ENCODE measurements at places on chromosomes 13 and 19.

DNA sequence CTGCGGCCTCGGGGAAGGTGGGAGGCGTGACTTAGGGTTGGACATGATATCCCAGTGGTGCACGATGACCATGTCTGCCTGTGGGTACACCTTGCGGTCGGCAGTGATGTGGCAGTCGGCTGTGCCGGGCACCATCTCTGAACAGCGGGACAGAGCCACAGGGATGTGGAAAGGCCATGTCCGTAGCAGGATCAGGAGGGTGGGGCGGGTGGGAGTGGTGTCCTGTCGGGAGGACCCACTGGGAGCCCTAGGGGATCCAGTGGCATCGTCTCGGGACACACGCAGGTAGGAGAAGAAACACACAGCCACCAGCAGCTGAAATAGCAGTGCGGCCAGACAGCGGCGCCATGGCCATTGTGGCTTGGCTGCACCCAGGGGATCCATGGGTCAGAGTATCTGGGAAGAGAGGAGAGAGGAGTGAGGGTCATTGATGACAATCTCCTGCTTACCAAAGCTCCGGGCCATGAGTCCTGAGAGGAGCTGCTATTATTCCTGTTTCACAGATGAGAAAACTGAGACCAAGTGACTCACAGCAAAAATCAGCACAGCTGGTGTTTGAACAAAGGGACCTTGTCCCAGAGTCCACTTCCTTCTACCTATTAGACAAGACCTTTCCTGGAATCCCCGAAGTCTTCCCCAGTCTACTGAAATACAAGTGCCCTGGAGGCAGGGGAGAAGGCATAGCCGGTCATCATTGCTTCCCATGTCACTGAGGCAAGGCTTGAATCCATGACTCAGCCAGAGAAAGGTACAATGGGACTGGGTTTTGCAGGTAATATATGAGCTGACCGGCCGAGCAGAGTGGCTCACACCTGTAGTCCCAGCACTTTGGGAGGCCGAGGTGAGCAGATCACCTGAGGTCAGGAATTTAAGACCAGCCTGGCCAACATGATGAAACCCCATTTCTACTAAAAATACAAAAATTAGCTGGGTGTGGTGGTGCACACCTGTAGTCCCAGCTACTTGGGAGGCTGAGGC lies 5.2 kb upstream of the FUT6 start:
- no peak for DNase-seq

DNA sequence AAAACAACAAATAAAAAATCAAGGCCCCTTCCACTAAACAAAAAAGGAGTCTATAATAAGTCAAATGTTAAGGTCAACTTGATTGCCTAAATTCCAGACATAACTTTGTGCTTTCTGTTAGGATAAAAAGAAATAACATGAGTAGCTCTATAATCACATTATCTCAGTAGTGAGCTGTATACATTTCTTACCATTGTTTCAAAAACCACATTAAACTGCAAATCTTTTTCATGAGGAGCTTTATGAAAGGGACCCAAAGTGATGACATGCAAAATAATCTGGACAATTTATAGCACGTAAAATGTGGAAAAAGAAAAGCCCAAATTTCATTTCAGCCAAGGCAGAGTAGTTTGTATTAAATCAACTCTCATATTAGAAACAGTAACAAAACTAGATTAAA lies 269.2 kb downstream of the KLF12 start:
- DNase-seq, result no peak

DNA sequence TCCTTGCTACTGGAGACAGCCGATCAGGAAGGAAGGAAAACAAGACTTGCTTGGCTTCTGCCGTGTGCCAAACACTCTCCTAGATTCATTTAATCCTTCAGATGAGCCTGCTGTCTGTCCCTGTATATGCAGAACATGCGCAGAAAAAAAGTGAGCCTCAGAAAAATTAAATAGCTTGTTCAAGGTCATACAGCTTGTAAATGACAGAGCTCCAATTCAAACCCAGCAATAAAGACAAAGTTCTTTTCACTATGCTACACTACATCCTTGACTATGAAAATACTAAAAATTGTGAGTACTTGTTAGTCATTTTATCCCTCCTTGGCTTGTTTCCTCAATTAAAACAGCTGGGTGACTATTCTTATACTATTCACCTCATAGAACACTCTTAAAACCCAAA lies 121.4 kb downstream of the KCNRG start:
- DNase-seq, result no peak

DNA sequence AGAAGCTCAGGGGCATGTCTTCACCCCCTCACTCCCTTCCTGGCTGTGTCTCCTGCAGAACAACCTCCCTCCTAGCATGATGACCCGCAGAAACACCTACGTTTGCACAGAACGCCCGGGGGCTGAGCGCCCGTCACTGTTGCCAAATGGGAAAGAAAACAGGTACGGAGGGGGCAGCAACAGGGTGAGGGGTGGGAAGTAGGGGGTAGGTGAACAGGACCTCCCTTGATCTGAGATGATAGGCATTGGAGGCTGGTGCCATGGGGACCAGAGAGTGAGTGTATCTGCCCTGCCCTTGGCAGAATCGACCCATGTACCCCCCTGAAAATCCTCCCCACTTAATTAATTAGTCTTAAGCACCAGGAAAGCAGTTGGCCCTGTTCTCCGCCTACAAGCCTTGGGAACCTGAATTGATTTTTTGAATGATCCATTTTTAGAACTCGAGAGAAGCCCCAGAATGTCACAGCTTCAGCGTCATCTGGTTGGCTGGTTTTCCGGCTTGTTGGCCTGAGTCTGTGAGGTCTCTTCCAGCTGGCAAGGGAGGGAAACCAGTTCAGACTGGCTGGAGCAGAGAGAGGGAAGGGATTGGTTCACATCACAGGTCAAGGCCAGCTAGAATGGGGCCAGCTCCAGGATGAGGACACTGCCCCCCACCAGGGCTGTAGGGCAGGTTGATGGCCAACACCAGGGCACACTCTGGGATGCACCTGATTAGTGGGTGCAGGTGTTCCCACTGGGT lies 28.2 kb downstream of the CKM start:
- no peak for DNase-seq

GRCh38 chr13:50955798-50956197 lies 46.2 kb downstream of the RNASEH2B start:
- DNase-seq, result no peak

DNA sequence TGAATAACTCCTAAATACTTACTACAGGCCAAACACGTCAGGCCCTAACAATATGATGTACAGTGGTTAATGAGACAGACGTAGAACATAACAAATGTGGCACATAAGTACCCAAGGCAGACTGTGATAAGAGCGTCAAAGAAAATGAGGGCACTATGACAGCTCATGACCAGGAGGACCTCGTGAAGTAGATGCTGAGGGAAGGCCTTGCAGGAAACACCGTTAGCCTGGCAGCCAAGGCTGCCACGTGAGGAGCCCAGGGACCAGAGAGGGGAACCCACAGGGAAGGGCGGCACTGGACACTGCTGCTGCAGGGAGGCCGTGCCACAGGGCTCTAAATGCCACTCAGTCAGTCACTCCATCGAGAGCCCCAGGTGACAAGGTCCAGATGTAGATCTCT lies 5.7 kb downstream of the TUBGCP3 start:
- DNase-seq, result peak; percentile 38

DNA sequence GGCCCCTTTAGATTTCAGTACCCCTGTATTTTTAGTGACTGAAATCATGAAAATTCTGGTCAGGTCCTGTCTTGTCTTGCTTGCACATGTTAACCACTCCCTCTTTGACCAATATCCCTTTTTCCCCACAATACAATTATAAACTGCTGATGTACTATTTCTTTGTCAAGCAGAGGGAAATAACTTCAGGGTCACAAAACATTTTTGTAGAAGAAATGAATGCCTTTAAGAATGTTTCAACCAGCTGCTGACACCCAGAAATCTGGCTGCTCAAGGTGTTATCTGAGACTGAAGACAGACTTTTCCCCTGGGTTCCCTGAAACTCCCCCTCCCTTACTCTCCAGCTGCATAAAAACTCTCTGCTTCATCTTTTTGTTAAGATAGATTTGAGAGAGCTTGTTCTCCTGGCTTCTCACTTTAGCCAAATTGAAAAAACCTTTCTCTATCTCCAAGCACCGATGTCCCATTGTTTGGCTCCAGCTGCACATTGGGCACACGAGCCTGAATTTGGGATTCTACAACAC lies 18.4 kb upstream of the ACOD1 start:
- DNase-seq, result no peak

- no peak for DNase-seq
Measured at GRCh38 chr13:40259899-40260298, 406.5 kb downstream of the FOXO1 start.

DNA sequence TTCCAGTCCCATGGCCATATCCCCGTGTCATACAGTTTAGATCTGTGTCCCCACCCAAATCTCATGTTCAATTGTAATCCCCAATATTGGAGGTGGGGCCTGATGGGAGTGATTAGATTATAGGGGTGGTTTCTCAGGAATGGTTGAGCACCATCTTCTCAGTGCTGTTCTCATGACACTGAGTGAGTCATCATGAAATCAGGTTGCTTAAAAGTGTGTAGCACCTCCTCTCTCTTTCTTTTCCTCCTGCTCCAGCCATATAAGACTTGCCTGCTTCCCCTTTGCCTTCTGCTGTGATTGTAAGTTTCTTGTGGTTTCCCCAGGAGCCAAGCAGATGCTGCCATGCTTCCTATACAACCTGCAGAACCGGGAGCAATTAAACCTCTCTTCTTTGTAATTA lies 197.8 kb downstream of the NALCN start:
- no peak for DNase-seq

GRCh38 chr13:66040506-66040905 lies 1189.6 kb downstream of the PCDH9 start:
- DNase-seq, result no peak

DNA sequence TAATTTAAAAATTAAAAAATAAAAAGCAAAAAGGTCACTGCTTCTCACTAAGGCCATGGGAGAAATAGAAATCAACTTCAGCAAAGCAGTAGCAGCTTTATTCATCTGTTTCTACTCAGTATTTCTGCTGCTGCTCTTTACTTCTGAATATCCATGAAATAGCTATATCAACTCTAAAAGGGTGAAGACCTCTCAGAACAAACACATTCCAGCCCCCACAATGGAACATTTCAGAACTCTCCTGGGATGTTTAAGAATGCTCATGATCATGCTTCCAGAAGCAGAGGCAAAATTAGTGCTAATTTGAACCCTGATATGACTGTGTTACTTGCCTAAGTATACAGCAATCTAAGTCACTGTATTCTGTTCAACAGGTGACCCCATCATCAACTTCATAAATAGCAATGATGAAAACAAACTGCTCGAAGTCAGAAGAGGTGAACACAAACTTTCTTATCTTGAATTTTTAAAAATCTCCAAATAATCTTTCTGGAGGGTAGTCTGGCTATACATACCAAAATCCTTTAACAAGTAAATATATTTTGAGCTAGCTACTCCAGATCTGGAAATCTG lies 29.6 kb upstream of the DOCK9 start:
- DNase-seq, result no peak

DNA sequence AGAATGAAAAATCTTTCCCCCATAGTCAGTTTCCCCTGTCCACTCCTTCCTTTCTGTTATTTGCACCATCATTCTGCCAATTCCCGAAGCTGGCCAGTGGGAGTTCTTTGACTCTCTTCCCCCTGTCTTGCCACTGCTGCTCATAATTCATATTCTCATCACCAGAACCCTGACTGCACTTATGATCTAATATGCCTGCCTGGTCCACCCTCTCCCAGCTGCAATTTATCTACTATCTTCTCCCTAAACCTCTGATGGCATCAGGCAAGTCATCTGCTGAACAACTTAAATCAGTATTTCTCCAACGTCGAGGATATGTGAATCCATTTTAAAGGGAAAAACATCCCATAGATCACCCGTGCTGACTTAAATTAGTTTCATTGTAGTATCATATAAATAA lies 458.0 kb upstream of the GPC6 start:
- DNase-seq, result no peak

DNA sequence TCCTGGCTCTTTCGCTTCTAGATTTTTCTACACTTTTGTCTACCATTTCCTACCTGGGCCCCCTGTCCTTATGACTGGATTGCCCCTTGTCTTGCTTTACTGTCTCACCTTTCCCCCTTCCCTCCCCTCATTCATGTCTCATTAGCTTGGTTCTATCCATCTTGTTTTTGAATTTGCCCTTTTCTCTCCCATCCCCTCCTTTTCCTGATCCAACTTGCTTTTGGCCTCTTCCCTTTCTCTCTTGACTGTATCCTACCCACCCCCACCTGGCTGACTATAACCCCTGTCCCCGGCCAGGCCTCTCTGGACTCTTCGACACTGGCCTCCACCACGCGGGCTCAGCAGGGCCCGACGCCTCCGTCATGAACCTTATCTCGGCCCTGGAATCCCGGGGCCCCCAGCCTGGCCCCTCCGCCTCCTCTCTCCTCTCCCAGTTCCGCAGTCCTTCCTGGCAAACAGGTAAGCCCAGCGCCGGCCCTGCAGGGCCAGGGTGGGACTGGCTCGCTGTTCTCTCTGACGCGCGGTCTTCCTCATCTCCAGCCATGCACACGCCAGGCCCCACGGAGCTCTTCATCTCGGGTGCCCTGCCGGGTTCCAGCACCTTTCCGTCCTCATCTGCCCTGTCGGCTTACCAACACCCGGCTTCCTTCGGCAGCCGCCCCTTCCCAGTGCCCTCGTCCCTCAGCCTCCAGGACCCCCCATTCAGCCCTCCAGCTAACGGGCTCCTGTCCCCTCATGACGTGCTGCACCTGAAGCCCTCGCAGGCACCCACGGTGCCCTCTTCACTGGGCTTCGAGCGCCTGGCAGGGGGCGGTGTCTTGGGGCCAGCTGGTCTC lies 3.4 kb downstream of the PRR12 start:
- DNase-seq, result no peak

- no peak for DNase-seq
Measured at GRCh38 chr13:44870456-44870929, 118.8 kb downstream of the NUFIP1 start.

- DNase-seq, result no peak
Measured at GRCh38 chr19:54708781-54709180, 15.5 kb upstream of the KIR3DL3 start.

DNA sequence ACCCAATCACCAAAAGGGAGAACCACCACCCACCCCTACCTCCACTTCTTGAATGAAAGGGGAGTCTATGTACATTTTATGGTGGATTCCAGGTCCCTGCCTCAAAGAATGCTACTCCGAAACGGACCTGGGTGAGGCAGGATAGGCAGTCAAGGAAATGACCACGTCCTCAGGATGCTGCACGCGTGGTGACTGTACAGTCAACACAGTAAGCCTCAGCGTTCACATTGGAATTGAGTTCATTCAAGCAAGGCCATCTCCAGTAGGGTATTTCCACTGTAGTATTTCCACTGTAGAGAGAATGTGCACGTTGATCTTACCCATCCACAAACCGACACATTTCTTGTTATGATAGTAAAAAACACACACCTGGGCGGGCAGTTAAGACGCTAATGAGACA lies 16.9 kb downstream of the ZSCAN5C start:
- DNase-seq, result no peak

GRCh38 chr13:42611086-42611779 lies 37.3 kb downstream of the TNFSF11 start:
- no peak for DNase-seq

DNA sequence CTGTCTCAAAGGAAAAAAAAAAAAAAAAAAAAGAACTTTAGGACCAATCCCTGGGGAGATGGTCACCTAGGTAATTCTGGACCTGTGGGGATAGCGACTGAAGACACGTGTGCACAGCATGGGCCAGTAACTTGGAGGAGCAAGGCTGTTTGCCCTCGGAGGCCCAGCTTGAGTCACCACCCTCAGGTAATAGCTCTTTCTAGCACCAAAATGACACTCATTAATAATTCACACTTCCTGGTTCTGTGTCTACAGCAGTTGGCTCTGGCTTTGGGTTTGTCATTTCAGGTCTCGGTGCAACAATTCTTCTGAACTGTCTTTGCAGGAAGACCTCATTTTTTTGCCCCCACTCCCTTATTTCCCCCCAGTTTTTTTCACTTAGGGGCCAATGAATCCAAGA lies 3.9 kb upstream of the ATP11A start:
- DNase-seq, result no peak
